NCI-H1092 treated with DMSO at 0.1 percent for 48 hours (cell line): ENCODE measurements at places on chromosomes 2 and 18.
A peak's percentile ranks its signal among the peaks of the same experiment; 100 is the strongest.

DNA sequence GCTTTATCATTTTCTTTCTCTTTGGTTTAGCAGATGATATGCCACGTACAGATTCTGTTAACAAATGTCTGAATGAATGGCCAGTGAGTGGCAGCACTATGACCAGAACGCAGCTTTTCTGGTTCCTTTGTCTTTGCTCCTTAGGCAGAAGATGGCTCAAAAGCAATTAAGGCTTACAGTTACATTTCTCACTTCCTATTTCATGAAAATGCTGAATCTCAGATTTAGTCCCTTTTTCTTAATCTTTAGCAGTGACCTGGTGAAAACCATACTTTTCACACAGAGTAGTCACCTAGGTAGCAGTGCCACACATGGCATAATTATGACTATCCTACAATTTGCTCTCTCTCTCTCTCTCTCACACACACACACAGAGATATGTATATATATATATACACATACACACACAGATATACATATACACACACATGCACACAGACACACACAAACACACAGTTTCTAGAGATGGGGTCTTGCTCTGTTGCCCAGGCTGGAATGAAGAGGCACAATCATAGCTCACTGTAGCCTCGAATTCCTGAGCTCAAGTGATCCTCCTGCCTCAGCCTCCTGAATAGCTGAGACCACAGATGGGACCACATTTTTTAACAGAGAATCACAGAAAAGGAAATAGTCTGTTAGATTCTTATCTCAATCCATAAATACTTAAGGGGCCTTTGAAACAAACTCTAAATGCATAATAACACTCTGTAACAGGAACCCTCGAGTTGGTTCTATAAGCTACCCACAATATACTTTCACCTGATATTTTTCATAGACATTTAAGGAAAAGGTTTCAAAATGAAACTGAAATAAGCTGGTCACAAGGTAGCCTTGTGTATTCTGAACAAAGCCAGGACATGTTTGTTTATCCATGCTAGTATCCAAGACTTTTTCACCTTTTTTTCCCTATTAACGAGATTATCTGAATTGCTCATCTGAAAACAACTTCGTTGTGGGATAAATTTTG is 11.6 kb downstream of the PDE6D start:
- DNase-seq: no peak

GRCh38 chr2:26401739-26402541 is at the start of gene DRC1:
TSS of gene DRC1 (plus strand) at chr2:26401920. CDS start at chr2:26401990, 70 bp downstream.
- peak; percentile 69 for DNase-seq

- DNase-seq: no peak
Observed at GRCh38 chr2:2641541-2642410, 310.7 kb upstream of the MYT1L start.

- DNase-seq: no peak
Observed at GRCh38 chr2:133122529-133122928, 445.7 kb downstream of the NCKAP5 start.

DNA sequence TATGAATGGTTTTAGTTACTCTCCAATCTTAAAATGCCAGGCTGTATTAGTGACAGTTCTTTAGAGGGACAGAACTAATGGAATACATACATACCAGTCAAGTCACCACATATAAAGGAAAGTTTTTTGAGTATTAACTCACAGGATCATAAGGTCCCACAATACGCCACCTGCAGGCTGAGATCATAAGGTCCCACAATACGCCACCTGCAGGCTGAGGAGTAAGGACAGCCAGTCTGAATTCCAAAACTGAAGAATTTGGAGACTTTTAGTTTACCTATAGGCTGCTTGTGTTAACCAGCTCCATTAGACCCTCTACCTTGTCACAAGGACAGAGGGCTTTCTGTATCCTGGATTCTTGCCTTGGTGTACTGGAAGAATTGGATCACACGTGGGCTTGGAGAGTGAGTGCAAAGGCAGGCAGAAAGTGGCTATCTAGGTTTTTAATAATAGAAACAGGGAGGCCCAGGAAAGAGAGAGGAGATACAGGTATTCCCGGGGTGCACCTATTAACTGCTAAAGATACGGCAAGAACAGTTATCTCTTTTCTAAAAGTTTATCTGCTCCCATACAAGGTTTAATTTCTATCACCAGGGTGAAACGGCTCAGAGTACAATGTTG is 234.9 kb upstream of the CYRIA start:
- no peak for DNase-seq

- no peak for DNase-seq
Observed at GRCh38 chr2:64260817-64261216, 116.6 kb upstream of the PELI1 start.

GRCh38 chr2:232526372-232526941 is 497 bp downstream of the CHRND start:
- DNase-seq: no peak

DNA sequence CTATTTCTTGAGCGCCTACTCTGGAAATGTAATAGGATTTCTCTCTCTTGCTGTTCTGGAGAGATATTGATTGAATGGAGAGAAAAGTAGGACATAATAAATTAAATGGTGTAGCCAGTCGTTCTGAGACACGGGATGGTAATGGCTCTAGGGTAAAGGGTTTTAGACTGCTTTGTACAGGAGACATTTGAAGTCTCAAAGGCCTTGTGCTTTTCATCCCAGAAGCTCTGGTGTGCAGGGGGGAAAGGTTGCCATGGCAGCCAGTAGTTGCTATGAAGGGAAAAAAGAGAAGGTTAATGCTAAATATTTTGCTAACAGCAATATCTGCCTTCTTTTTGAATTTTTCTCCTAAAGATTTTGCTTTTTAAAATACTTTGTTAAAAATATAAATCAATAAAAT is 359.3 kb downstream of the RIT2 start:
- no peak for DNase-seq

DNA sequence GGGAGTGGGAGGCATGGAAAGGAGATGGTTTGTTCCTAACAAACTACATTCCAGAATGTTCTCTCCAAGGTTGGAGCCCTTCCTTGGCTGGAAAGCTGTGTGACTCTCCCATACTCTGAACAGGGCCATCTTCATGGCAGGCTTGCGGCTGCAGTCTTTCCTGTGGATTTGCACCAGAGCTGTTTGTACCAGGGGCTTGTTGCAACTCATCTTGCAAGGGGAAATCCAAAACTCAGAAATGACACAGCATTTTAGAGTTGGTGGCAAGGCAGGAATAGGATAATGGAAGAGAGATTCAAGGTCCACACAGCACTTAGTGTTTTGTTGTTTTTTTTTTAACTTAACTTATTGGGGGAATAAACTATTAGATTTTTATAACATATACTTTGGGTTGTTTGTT is 73.7 kb upstream of the ZNF516 start:
- DNase-seq: no peak

DNA sequence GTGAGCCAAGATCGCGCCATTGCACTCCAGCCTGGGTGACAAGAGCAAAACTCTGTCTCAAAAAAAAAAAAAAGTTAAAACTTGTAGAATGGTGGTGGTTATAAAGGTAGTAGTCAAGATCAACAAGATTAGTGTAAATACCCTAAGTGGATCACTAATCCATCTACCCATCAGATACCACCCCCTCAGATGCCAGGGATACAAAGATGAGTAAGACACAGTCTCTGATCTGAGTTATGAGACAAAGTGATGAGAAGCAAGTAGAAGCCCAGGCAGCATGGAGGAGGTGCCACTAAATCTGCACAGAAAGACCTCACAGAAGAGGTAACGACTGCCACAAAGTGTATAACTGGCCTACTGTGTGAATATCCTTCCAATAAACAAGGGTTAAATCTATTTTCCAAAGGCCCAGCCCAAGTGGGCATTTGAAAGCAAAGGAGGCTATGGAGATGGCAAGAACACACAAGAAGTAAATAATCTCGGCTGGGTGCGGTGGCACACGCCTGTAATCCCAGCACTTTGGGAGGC is 20.2 kb downstream of the NFE2L2 start:
- no peak for DNase-seq

- no peak for DNase-seq
Observed at GRCh38 chr2:15180379-15180778, 380.8 kb downstream of the NBAS start.

DNA sequence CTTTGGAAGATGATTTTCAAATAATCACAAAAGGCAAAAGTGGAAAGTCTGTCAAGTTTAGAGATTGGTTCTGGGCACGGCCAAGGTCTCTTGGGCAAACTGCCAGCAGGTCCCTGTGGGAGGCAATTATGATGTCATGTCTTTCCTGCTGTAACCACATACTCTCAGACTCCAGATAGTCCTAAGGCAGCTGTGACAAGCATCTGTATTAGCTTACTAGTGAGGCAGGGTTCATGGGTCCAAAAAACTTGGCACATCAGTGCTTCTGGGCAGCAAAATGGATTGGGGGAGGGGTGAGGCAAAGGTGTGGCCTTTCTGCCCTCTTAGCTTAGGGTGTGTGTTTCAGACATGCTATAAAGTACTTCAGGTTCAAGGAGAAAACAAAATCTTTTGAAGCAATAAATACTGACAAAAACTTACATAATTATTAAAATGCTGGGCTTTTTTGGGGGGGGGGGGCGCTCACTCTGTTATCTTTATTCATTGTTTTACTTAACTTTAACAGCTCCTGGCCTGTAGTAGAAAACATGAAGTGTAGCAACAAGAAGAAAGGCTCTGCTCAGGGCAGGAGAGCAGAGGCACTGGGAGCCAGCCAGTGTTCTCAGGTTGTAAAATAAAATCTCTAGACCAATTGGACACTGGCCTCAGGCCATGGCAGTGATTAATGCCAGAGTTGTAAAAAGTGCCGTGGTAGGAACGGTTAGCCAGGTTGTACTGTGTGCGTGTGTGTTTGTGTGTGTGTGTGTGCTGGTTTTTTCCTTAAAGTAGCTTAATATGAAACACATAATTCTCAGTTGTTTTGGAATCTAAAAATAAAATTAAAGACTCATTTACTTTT is 14.3 kb upstream of the TANC1 start:
- DNase-seq: peak; percentile 42

DNA sequence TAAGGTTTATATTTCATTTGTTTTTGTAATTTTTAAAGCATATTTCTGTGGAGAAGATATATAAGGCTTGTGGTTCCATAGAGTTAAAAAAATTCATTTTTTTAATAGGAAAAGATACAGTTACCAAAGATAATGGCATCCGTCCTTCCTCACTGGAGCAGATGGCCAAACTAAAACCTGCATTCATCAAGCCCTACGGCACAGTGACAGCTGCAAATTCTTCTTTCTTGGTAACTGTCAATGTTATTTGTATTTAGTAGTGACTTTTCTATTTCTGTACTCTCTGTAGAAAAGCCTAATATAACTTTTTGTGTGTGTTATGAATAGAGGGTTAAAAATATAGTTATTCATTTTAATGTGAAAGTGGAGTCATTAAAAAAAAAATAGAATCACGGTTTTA is 35.1 kb downstream of the HADHB start:
- no peak for DNase-seq

DNA sequence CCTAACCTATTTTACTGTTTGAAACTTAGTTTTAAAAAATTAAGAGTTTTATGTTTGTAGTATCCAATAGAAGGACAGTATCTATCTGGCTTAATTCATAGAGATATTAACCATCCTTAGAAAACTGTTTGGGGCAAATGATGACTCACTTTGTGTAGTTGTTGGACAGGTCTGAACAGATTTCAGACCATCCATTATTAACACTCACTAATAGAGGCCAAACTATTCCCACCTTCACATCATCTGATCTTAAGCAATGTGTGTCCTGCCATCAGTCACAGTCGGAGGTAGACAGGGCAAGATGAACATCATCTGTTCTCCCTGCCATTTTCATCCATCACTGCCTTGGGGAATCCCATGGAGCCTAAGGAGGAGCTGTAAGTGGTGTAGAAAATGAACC is 164.6 kb upstream of the DCC start:
- no peak for DNase-seq

DNA sequence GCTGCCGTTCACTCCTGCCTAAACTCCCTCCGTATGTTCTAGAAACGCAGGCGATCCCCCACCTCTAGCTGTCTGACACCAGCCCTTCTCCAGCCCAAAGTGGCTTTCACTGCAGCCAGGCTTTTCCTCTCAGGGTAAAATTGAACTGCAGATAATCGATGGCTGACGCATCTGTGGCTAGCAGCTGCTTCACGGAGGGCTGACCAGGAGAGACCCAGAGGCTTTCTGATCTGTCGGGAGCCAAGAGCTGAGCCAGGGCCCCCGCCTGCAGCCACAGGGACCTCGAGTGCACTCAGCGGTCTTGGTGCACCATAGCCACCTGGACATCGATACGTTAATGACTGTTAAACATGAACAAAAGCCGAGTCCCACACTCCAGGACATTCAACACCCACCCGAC is 107.5 kb downstream of the MBP start:
- no peak for DNase-seq

DNA sequence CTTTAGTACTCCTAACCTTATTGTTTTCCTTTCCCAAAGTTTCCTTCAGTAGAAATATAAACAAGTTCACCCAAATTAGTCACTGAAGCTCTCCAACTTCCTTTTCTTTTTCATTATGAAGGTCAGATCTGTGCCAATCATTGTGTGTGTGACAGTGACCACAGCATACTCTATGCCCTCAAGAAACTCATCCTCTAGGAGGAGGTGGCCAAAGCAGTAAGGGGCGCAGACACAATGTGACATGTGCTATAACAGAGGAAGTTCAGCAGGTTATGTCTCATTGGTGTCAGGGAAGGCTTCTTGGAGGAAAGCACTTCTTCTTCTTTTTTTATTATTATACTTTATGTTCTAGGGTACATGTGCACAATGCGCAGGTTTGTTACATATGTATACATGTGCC is 60.0 kb upstream of the PSME4 start:
- no peak for DNase-seq

GRCh38 chr2:71531522-71532047 is 78.2 kb downstream of the DYSF start:
- no peak for DNase-seq
